ENCODE measurements at places on chromosomes 12 and 14.

DNA sequence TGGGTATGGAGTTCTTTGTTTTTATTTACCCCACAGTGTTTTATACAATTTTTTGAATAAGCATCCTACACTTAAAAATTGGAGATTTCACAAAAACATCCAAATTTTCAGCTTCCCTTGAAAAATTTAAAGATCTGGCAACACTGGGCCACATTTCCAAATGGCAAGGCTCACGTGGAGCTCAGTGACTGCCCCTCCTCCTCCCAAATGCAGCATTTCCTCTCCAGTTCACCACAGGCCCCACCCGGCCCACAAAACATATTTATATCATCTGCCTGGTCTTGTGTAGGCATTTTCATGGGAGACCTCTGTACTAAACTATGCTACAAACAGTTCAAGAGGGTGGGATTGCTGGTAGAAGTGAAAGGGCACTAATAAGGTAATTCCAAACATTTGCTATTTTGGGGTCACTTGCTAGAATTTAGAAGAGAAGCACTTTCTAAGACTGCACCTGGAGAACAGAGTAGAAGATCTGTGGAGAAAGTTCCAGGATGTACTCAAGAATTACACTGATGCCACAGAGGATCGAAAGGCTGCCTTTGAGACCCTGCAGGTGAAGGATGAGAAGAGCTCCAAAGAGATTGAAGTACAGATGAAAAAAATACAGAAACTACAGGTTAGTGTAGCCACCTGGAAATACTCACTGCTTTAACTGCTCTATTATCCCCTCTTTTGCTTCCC, 7.3 kb downstream of the FKBP11 start:
- DNase-seq: peak; percentile 28

- DNase-seq: no peak
These were observed 6.8 kb downstream of the FAM161B start for GRCh38 chr14:73943083-73943482.

DNA sequence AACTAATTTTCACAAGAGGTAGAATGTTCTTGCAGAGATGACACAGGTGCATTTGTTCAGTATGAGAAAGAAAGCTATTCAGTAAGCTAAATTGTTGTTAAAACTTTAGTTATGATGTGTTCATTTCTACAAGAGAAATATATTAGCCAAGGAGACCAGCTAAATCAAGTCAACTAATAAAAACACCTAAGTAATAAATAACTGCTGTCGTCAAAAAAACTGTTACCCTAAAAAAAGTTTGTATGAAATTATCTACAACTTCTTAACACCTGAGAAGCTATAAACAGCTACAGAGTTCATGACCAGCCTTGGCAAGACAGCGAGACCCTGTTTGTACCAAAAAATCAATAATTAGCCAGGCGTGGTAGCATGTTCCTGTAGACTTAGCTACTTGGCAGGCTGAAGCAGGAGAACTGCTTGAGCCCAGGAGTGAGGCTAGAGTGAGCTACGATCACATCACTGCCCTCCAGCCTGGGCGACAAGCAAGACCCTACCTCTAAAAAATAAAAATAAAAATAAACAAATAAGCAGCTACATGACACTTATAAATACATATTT, 67.6 kb upstream of the AP4S1 start:
- no peak for DNase-seq

- DNase-seq: no peak
These were observed 32.3 kb downstream of the BCL11B start for GRCh38 chr14:99239661-99240092.

DNA sequence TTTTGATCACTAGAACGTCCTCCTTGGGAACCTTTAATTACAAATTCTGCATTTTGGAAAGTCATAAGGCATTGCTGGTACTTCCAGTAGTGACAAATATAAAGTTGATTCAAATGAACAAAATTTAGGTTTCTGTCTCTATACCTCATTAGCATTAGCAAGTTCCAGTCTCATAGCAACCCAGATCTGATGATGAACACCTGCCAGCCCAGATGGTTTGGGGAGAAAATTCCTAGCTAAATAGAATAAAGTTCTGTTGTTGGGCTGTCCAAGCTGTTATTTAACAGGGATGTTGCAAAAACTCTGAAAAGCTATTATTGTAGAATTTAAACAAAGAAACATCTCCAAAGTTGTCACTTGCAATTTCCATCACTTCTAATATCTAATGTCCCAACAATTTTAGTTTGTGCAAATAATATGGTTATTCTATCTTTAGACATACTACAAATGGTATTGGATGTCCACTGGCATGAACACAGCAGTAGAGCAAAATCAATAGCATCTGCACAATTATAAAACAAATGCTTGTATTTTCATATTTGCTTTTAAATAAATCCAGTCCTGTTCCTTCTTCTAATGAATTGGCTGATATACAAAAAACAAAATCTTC, 299.4 kb downstream of the SLC16A7 start:
- DNase-seq: no peak

GRCh38 chr12:122987086-122987951, 6.8 kb downstream of the ARL6IP4 start:
- DNase-seq: no peak

DNA sequence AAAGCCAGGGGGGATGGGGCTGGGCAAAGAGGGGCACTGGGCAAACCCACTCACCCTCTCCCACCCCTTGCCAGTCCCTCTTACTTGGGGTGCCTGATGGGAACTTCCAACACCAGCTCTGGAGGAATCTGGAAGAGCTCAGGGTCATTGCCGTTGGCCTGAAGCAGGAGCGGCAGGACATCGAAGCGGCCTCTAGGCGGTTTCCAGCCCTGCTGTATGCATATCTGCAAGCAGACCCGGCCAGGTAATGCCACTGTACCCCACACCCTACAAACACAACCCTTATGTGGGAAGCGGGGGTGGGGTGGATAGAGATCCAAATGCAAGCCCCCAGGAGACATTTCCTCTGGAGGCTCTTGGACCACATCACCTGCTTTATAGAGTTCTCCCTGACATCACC, 83.6 kb downstream of the NOS1 start:
- DNase-seq: no peak

DNA sequence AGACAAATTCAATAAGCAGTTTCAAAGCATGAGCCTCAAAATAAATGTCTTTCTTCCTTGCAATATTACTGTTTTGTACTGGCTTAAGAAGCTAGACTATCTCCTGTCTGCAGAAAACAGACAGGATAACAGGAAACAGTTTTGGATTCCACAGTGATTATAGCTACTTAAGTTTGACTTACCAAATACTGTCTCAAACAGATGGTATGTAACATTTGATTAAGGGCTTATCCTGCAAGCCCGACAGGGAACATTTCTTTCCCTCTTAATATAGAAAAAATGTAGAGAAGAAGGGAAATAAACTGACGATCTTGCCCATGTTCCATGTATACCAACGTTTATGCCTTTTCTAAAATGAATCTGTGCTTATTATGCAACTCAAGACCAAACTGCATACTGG, 179.9 kb upstream of the EEA1 start:
- no peak for DNase-seq

GRCh38 chr12:94987801-94988200, 15.7 kb downstream of the NDUFA12 start:
- DNase-seq: no peak

- DNase-seq: no peak
These were observed 18.5 kb upstream of the FKBP4 start for GRCh38 chr12:2776129-2776806.

DNA sequence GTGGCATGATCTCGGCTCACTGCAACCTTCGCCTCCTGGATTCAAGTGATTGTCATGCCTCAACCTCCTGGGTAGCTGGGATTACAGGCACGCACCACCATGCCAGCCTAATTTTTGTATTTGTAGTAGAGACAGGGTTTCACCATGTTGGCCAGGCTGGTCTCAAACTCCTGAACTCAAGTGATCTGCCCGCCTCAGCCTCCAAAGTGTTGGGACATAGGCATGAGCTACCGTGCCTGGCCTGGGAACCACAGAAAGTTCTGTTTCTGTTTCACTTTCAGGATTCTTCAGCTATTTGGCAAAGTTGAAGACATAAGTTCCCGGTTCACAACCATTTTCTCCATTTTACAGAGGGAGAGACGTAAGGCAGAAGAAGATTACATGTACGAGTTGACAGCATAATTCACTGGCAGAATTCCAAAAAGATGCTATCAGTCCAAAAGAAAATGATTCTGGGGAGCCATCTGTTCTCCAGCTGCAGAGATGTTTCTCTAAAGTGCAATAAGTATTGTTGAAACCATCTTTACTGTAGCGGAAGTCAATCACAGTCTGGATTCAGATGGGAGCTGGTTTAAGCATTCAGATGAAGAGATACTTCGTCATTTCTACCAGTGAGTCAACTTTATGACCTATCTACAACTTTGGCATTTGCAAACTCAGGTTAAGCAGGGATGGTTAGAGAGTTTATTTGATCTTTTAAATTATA, 8.1 kb upstream of the RNF34 start:
- DNase-seq: no peak

- DNase-seq: no peak
These were observed 913.5 kb downstream of the VRK1 start for GRCh38 chr14:97710726-97711125.

- no peak for DNase-seq
These were observed 11.3 kb downstream of the MED13L start for GRCh38 chr12:116266168-116266601.

Measured in activated T-cell treated with anti-CD3 and anti-CD28 coated beads for 1 hour (primary cell).